ENCODE measurements at places on chromosomes 2 and 18.

GRCh38 chr2:18244845-18245244, 315.6 kb downstream of the RDH14 start:
- no peak for DNase-seq

DNA sequence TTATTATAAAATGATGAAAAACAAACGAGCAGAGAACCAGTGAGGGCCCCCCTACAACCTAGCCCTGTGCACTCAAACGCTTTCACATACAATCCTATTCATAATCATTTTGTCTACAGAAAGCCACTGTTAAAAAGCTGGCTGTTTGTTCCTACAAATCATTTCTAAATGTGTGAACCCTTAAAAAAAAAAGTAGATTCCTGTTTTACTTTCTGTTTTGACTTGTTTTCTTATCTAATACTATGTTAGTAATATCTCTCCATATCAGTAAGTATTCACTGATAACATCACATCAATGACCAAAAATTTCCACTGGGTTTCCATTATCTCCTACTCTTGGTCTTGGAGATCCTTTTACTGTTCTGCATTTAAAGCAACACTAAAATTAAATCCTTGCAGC, 128.8 kb upstream of the TTC39C start:
- DNase-seq = no peak

GRCh38 chr2:18065249-18065648, 186.8 kb downstream of the KCNS3 start:
- no peak for DNase-seq

DNA sequence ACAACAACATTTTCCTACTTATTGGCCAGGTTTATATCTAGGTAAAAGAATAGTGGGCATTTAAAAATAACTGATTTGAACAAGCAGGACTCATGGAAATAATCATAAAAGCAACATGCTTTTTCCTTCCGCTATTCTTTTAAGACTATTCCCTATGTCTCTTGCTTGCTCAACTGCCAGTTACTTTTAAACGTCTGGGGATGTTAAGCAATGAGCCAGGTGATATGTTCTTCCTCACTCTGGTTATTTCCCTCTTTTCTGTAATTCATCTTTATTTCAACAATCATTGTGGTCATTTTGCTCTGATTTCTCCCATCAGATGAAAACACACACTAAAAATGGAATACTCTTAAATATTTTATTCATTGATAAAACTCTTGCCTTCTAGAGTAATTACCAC, 33.4 kb upstream of the SLC8A1 start:
- DNase-seq = no peak

DNA sequence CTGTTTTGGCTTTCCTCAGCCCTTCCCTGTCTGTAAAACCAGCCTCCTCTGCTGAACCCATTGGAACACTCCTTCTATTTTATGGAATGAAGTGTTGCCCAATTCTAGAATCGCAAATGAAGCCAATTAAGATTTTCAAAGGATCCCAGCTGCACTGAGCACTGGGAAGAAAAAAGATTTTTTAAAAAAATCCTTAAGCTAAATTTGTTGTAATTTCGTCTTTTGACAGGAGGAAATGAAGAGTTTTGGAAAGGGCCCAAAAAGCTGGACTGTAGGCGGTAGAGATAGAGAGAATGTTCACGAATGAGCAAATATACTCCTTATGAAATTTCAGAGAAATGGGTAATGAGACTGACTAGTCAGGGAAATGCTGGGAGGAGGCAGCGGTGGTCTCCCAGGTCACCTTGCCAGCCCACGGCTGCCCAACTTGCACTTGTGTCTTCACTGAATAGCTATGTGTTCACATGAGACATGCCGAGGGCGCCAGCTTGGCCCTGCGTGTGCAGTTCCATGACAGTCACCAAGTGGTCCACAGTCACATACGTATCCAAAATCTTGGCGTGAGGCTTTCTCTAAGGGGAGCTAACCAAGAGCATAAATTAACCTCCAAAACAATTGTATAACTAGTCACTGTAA, 69.9 kb downstream of the SGPP2 start:
- DNase-seq = no peak

GRCh38 chr2:240789501-240790369, 30.3 kb downstream of the KIF1A start:
- DNase-seq = no peak
